ENCODE measurements at places on chromosomes 6 and 20.

DNA sequence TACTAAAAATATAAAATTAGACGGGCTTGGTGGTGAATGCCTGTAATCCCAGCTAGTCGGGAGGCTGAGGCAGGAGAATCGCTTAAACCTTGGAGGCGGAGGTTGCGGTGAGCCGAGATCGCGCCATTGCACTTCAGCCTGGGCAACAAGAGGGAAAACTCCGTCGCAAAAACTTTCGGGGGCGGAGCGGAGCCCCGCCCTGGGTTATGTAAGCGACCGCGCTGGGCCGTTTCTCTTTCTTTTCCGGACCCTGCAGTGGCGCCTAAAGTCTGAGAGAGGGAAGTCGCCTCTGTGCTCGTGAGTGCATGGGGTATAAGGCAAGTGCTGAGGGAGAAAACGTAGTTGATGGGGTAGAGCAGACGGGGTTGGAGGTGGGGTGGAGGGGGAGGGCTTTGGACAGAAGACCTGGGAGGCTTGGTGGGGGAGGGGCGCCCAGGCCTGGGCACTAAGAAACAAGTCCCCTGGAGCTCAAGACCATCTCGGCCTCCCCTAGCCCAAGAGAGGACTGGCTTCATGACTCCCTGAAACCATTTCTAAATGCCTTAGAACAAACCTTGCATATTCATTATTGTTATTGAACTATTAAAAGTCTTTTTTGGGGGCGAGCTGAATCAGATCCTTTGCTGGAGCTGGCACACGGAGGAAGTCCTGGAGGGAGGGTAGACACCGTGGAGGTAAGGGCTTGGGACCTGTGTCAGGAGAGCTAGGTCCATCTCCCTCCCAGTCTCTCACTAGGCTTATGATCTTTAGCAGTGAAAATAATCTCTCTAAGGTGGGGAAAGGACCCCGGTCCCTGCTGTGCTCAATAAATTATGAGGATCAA, 2.7 kb upstream of the MICA start:
- peak; percentile 71 for DNase-seq

GRCh38 chr6:157695301-157696040, 127.6 kb upstream of the SNX9 start:
- no peak for DNase-seq

- no peak for DNase-seq
These were observed 208.2 kb downstream of the DLL1 start for GRCh38 chr6:170082531-170083187.

DNA sequence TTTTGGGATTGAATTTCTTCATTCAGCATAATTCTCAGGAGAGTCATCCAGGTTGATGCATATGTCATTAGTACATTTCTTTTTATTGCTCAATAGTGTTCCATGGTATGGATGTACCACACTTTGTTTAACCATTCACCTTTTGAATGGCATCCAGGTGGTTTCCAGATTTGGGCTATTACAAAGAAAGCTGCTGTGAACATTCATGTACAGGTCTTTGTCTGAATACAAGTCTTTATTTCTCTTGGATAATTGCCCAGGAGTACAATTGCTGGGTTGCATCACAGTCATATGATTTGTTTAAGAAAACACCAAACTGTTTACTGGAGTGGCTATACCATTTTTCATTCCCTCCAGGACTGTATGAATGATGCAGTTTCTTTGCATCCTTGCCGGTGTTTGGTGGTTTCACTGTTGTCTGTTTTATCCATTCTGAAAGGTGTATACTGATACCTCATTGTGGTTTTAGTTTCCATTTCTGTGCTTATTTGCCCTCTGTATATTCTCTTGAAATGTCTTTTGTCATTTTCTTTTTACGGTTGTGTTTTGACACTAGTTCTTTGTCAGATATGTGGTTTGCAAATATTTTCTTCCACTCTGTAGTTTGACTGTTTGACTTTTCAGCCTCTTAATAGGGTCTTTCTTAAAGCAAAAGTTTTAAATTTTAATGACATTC, 8.8 kb downstream of the CDKAL1 start:
- no peak for DNase-seq

GRCh38 chr6:126513198-126513597, 173.3 kb downstream of the CENPW start:
- DNase-seq, result peak; percentile 2

- DNase-seq, result no peak
These were observed 160.2 kb downstream of the QRSL1 start for GRCh38 chr6:106789428-106790148.

DNA sequence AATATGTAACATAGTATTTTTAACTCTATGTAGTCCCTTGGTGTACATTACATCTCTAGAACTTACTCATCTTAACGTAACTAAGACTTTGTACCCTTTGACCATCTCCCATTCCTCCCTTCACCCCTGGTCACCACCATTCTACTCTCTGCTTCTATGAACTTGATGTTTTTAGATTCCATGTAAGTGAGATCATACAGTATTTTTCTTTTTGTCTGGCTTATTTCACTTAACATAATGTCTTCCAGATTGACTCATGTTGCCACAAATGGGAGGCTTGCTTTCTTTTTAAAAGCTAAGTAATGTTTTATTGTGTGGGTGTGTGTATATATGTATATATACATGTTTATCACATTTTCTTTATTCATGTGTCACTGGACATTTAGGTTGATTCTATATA, 55.8 kb downstream of the TMEM200A start:
- DNase-seq, result no peak

DNA sequence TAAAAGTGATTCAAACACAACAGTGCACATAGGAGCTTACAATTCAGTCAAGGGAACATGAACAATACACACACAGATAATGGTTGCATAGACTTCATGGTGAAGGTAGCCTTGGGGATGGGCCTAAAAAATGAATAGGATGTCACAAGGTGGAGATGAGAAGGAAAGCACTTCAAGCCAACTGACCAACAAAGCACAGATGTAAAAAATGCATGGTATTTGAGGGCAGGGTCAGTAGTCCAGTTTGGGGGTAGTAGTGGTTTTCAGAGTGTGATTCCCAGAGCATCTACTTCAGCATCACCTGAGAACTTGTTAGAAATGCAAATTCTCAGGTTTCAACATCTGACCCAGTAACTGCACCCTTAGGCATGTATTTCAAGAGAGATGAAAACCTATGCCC, 88.9 kb downstream of the PERP start:
- no peak for DNase-seq

- peak; percentile 8 for DNase-seq
These were observed 135.3 kb upstream of the RREB1 start for GRCh38 chr6:6972456-6972855.

DNA sequence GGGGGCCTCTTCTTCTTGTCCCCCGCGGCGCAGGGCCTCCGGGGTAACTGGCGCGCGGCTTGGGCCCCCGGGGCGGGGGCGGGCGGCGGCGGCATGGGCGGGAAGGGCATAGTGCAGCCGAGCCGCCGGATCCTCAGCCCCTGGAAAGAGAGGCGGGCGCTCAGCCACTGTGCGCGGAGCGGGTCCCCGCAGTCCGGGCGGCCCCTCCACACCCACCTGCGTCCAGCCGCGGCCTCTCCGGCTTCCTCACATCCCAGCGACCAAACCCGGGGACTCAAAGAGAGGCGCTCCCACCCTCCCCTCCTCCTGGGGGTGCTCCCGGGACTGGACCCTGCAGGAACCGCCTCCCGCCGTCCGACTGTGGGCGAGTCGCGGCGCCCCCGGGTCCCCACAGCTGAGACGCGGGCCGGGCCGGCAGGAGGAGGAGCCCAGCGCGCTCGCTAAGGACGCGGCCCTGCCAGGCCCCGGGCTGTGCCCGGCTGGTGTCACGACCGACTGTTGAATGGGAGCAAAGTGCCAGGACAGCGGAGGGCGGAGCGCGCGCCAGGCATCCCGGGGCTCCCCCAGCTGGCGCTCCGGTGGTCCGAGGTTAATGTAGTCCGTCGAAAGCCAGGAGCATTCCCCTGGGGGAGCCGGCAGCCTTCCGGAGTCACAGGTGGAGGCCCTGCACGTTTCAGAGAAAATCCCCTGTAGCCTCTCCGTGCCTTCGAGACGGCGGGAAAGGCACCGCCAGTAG, at the start of gene PRR18:
PRR18 (minus strand) TSS at position 360 of the 736 bp plus-strand sequence; CDS start at position 110, 250 bp downstream.
- no peak for DNase-seq

GRCh38 chr6:170366248-170366960, 59.8 kb downstream of the FAM120B start:
- no peak for DNase-seq

- DNase-seq, result peak; percentile 79
These were observed 319.7 kb upstream of the TCF21 start for GRCh38 chr6:133568970-133569889.

DNA sequence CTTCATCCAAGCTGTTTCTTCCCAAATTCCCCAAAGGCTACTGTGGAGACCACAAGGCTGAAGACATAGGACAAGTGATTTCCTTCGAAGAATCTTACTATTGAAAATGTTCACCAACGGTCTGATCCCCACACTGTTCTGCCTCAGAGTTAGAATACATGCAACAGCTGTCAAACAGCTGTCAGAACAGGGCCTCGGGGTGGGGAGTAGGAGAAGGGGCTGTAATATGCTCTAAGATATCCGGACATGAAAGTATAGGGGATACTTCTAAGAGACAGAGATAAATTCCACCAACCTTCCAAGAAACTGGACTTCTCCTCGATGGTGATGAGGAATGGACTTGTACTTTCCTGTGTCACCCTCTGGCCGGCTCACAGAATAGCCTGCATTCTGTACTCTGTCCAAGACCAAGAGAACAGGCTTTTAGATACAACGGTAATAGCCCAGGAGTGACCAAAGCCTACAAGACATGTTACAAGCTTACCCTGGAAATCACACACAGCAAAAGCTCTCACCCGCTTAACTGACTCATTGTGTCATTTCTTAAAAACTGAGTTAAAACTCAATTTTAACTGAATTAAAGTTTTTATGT, 69.2 kb upstream of the PTGIS start:
- no peak for DNase-seq

DNA sequence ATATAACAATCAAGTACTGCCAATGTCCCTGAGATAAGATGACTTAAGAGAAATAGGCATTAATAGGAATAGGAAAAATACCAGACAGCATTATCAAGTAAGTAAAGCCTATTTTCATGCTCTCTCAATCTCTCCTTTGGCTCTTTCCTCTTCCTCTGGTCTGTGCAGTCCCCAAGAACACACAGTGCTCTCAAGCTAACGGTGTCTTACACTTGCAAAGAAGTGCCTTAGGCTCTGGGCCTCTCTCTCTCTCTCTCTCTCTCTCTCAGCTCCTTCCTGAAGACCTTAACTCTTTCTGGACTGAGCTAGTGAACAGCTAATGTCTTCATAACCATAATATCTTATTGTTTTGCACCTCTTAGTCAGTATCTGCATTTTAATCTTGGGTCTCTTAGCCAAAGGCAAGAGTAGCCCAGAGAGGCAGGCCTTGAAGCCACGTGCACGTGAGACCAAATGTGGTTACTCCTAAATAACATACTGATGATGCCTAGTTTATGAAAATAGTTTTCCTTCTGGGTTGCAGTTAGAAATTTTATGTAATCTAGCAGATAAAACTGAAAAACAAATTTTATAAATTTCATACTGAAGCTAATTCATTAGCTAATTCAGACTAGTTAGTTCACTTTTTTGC, 70.8 kb downstream of the TPD52L1 start:
- no peak for DNase-seq

DNA sequence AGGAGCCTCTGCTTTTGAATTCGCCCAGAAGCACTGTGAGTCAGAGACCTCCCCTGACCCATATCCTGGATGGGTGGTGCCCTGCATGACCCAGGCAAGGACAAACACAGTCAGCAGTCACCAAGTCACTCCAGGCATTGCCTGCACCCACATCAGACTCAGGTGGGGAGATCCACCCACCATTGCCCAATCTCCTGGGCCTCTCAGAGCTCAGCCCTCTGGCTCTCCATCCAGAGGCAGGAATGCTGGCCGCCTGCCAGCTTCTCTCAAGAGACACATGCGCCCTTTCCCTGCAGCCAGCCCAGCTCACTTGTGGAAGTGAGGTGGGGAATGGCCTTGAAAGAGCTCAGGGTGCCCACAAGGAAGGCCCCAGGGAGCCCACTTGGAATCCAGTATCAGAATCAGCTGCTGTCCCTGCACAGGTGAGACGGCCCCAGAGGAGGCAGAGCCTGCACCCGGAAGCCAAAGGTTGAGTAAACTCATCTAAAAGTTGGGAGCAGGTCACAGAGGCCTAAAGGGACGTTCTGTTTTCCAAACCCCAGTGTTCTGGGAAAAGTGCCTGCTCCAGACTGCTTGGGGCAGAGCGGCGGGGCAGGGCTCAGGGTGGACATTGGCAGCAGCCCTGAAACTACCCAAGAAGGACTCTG, 129.8 kb downstream of the PREX1 start:
- DNase-seq, result peak; percentile 58

GRCh38 chr6:72704979-72705378, 83.1 kb downstream of the KCNQ5 start:
- DNase-seq, result peak; percentile 26

GRCh38 chr6:137237413-137238170, 18.4 kb upstream of the IFNGR1 start:
- DNase-seq, result peak; percentile 15

- peak; percentile 3 for DNase-seq
These were observed 3.7 kb downstream of the GRIK2 start for GRCh38 chr6:101397199-101397598.

GRCh38 chr20:36847009-36847709, 28.8 kb upstream of the TLDC2 start:
- DNase-seq, result no peak

DNA sequence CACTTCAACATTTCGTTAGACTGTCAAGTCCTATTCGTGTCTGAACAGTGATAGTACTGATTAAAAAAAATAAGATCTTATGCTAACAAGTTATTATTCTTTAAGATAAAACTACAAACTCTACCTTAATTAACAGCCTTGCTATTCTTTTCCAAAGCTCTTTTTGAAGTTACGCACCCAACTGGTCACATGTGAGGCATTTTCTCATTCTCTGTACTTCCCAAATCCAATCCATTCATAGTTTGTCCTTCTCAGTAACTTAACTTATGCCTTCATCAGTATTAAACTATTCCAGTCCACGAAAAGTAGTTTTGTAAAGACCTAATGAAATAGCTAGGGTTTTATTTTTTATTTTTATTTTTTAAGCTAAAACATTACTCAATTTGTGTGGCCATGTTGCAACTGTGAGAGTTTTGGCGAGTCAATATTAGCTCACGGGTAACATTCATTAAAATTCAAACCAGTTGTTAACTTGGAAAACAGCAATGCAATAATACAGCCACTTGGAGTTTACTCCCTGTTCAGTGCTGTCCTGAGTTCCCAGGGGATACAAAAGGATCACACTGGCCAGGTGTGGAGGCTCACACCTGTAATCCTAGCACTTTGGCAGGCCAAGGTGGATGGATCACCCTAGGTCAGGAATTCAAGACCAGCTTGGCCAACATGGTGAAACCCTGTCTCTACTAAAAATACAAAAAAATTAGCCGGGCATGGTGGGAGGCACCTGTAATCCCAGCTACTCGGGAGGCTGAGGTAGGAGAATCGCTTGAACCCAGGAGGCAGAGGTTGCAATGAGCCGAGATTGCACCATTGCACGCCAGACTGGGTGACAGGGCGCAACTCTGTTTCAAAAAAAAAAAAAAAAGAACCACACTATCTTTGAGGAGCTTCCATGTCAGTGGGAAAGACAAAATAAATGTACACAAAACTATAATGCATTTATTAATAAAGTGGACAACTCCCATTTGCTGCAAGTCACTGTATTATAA, 27.9 kb upstream of the EEF1A1 start:
- no peak for DNase-seq

All from ACHN (cell line).